ENCODE measurements at places on chromosomes 6 and 20.

- DNase-seq, result no peak
These were observed 78.4 kb downstream of the ZFAND3 start for GRCh38 chr6:37897818-37898515.

DNA sequence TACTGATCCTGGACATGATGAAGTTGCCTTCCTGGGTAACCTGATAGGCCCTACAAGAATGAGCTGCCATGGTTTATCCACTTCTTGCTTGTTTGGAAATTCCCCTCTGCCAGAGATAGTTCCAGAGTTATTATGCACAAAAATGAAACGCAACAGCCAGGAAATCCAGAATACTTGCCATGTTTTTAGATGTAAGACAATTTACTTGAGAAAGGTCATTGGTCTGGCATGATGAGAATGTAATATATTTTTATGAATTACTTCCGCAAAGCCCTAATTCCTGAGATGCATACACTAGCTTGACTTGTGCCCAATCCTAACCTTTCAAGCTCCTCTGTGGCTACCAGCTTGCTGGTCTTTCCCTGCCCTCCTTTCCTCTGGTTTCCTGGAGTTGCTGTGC lies 27.9 kb upstream of the NT5E start:
- DNase-seq, result peak; percentile 39

- no peak for DNase-seq
These were observed 19.2 kb upstream of the TSPYL1 start for GRCh38 chr6:116298973-116299372.

DNA sequence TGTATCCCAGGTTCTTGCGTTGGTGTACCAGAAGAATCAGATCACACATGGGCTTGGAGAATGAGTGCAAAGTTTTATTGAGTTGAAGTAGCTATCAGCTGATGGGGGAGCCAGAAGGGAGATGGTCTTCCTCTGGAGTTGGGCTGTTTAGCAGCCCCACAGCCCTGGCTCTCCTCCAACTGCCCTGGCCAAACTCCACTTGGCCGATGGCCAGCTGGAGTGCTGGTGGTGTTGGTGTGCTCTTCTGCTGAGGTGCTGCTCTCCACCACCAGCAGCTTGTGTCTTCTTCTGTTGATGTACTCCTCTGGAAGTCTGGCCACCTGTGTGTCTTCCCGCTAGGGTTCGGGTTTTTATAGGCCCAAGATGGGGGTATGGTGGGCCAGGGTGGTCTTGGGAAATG lies 172.8 kb downstream of the TINAG start:
- DNase-seq, result no peak

DNA sequence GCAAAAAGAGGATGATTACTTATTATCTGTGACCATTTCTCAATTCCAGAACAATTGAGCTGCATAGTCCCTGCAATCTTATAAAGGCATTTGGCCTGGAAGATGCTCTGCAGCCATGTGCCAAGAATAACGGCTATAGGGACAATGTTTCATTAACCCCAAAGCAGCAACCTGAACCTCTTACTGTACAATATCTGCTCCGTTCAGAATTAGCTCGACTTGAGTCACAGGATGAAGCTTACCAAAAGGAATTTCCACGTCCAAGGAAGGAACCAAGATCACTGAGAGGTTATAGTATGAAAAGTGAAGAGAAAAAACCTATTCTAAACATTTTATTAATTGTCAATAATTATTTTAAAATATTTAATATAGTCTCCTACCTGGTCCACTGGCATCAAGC lies 167.3 kb upstream of the GMDS start:
- DNase-seq, result peak; percentile 87

Measured in brain microvascular endothelial cell (primary cell).